ENCODE measurements at places on chromosomes 12 and 14.

- DNase-seq: no peak
Measured at GRCh38 chr12:25689996-25690501, 137.0 kb upstream of the LMNTD1 start.

- no peak for DNase-seq
Measured at GRCh38 chr12:43540470-43540869, 11.5 kb downstream of the ADAMTS20 start.

DNA sequence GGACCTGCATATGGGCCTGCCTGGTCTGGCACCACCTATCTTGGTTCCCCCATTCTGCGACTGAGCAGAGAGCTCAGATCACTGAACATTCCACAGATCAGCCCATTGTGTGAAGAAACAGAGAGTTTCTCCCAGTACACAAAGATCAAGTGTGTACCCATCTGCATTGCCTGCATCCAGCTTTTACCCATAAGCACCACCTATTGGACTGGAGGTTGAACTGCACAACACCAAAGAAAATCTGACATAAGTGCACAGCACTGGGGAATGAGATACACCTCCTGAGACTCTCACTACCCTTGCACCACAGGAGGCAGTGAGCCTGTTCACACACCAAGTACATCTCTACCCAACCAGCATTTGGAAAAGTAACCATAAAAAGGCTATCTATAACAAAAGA, 362.6 kb upstream of the CLEC14A start:
- DNase-seq: no peak

- no peak for DNase-seq
Measured at GRCh38 chr12:49552425-49552824, 13.6 kb downstream of the KCNH3 start.

DNA sequence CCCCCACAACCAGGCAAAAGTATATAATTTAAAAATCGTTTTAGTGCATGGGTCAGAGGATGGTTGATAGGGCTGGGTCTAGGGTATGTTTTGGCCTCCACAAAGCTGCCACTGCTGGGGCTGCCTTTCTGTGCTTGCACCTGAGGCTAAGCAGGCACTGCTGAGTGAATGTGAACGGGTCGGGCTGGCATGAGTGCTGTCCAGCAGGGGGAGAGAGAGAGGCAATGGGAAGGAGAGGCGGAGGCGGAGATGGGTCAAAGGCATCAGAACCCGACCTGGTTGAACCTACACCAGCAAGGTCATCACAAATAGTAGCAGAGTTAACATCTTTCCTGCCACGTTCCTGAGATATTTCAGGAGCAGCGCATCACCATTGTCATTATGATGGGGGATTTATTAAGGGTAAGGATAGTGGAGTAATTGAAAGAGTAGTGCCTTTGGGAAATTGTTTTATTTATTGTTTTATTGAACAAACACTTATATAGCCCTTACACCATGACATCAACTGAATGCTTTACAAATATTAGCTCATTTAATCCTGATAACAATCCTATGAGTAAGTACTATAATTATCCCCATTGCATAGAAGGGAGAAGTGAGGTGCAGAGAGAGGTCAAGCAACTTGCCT, 5.8 kb upstream of the NRXN3 start:
- DNase-seq: no peak

GRCh38 chr12:76190299-76190698, 105.8 kb upstream of the NAP1L1 start:
- DNase-seq: no peak

GRCh38 chr12:2231956-2232355, 179.2 kb downstream of the CACNA1C start:
- DNase-seq: no peak

DNA sequence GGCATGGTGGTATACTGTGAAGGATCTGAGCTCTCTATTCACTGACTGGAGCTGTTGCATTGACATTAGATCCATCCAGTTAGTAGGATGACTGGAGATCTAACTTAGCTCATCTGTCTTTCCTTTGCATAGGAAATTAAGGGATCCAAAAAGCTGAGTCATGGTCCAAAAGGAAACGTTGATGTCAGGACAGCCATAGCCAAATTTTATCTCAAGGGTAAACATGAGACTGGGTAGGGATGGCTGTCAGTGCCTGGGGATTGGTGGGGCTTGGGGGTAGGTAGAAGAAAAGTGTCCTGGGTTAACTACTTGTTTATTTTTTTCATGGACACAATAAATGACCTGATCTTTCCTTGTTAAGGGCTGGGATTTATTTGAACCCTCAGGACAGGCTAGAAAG, 4.6 kb downstream of the FAM177A1 start:
- DNase-seq: no peak

GRCh38 chr12:93888964-93889363, 211.8 kb downstream of the CRADD start:
- DNase-seq: no peak

DNA sequence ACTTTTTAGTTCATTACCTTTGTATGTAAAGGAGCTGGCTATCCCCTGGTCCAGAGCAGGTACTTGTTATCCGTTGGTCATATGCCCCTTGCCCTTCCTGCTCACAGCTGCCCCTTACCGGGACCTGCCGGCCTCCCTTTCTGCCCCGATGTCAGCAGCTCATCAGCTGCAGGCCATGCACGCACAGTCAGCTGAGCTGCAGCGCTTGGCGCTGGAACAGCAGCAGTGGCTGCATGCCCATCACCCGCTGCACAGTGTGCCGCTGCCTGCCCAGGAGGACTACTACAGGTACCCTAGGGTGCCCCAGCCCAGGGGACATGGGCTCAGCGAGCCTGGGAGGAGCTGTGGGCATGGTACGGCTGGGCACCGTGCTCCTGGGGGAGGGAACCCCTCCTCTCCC, 2.3 kb upstream of the RNU7-1 start:
- no peak for DNase-seq

DNA sequence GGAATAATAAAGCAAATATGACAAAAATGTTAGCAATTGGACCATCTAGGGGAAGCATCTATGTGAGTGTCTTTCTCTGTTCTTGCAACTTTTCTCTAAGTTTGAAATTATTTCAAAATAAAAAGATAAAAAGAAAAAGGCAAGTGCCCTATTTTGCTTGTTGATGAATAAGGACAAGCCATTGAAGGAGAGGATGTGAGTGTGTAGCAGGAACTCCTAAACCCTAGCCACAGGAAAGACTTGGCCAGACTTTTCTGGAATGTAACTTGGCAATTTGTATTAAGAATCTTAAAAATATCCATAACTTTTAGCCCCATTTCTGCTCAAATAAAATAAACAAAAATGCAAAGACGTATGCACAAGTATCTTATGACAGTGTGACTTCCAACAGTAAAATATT, 279.4 kb downstream of the CACNA1C start:
- DNase-seq: no peak
